ENCODE measurements at places on chromosomes 11 and 22.

GRCh38 chr22:43753688-43754087 lies 58.4 kb downstream of the EFCAB6 start:
- DNase-seq: no peak

GRCh38 chr11:67303835-67304411 lies 593 bp downstream of the SSH3 start:
- no peak for DNase-seq

- DNase-seq: peak; percentile 66
These were observed 138.8 kb upstream of the SORL1-AS1 start for GRCh38 chr11:121591405-121592033.

DNA sequence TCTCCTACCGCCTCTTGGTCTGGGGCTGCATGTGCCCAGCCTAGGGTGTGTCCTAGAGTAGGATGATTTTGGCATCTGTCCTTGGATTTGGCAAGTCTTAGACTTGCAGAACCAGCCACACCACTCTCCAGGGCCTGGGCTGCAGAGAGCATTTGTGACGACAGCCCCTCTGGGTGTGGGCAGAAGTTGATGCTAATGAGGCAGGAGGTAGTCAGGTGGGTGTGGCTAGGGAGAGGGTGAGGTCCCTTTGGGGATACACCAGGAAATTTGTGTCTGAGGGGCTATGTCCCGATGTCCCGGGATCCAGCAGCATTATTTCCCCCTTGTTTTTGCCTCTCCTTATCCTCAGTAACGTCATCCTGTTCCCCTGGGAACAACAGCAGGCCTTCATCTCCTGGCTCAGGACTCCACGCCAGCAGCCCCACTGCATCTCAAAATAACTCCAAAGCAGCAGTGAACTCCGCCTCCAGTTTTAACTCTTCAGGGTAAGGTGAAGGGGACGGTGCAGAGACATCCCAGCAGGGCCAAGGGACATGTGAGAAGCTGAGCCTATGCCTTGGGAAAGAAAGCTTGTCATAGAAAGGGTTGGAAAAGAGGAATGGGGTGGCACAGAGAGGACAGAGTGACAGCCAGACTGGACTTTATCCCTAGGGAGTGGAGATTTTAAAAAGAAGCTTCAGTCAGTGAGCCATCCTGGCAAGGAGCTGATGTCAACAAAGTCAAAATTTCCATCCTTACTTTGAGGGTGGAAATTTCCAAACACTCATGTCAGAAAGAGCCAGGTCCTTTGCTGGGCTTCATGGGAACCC lies 8.0 kb upstream of the TLCD5 start:
- DNase-seq: no peak

DNA sequence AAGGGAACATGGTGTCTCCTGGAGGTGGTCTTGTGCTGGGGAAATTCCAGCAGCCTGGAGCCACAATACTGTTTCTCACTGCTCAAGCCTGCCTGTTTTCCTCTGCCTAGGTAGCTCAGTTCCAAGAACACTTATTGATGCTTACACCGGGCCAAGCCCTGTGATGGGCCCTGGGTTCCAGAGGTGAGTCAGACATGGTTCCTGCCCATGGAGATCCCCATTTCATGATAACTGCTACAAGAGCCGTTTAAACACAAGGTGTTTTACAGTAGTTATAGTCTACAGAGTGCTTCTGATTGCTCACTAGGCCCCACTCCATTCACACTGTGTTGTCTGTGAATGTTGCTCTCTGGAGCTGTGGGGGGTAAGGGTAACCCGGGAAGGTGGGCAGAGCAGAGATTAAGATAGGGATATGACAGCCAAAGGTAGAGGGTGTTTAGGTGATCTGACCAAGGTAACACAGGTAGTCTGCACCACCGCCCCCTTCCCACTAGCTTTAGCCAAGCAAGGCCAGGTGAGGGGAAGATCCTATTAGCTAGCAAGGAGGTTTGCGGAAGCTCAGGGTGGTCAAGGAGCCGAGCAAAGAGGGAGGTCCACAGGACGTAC lies 696 bp upstream of the MICAL2 start:
- DNase-seq: no peak

GRCh38 chr11:26706181-26706580 lies 15.7 kb downstream of the SLC5A12 start:
- no peak for DNase-seq

- no peak for DNase-seq
These were observed 123.6 kb downstream of the CCDC34 start for GRCh38 chr11:27239305-27239942.

- DNase-seq: no peak
These were observed 652.0 kb upstream of the CCDC90B start for GRCh38 chr11:83938148-83938547.

DNA sequence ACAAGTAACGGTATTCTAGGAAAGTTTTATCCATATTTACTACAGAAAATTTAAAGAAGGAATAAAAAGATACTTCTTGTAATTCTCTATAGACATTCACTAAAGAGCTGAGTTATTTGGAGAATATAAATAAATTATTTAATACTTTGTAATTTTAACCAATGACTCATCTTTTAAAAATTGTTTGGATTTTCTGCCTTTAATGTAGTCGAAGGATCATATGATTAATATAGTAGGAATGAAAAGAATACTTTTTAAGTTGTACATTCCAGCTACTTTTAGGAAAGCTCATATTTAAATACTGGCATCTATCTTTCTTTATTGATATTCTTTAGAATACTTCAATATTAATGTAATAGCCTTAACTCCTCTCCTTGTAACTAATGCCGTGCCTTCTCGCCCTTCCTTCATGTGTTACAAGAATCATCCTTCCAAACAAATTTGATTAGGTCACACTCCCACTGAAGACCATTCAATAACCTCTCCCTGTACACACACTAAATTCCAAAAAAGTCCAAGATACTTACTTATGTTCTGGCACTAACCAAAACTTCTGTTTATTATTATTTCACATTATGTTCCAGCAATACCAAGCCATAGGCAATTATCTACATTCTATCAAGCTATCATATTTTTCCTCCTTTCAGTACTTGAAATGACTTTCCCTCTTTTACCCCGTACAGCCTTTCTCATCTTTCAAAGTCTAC lies 501.9 kb downstream of the CNTN5 start:
- no peak for DNase-seq

GRCh38 chr11:73333173-73333572 lies 25.1 kb downstream of the ARHGEF17 start:
- no peak for DNase-seq

- no peak for DNase-seq
These were observed 87.3 kb upstream of the MYO18B start for GRCh38 chr22:25654676-25655075.

- DNase-seq: no peak
These were observed 158.6 kb downstream of the FCHSD2 start for GRCh38 chr11:72983560-72983959.

- no peak for DNase-seq
These were observed 7.3 kb downstream of the RHOG start for GRCh38 chr11:3833449-3833848.

GRCh38 chr11:134882141-134882540 lies 470.1 kb upstream of the B3GAT1 start:
- no peak for DNase-seq

Measured in T-cell (primary cell).